ENCODE measurements at places on chromosomes 7 and 10.

- DNase-seq: no peak
These were observed 50.3 kb upstream of the DOCK1 start for GRCh38 chr10:126854726-126855495.

DNA sequence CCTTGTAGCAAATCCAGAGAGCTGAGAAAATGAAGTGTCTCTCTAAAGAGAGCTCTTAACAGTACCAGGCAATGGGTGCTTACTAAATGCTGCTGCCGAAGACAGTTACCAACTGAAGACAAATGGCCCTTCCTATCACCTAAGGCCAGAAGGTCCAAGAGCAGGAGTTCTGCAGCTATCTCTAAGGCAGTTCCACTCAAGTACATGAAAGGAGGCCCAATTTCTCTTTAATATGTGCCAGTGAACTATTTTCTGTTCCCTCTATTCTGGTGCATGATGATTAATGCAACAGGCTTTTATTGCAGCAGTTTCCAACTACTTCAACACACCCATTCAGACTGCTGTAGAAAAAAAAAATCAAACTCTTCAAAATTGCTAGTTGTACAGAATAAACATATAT is 122.5 kb downstream of the SLC25A13 start:
- no peak for DNase-seq

GRCh38 chr10:110612087-110612486 is 32.0 kb upstream of the RBM20 start:
- no peak for DNase-seq

GRCh38 chr10:3740157-3740871 is 44.7 kb downstream of the KLF6 start:
- no peak for DNase-seq

GRCh38 chr7:102255501-102255900 is 31.2 kb upstream of the SH2B2 start:
- DNase-seq: no peak

GRCh38 chr7:94595717-94596116 is 60.2 kb downstream of the SGCE start:
- no peak for DNase-seq

DNA sequence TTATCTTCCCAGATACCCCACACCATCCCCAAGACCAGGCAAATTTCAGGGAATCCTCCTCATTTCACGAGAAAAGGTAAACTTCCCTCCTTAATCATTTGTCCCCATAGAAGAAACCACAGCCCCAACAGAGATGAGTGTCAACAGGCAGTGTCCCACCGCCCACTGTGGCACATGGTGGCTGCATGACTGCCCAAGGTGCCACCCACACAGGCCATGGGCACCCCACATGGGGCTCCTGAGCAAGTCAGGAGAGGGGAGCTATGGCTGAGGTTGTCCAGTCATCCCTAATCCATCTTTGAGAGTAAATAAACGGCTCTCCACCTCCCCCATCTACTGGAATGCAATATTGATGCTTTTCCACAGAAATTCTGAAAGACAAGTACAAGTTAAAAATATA is 44.1 kb downstream of the ANTXRL start:
- DNase-seq: no peak

GRCh38 chr10:60732807-60733516 is 45.3 kb upstream of the CDK1 start:
- DNase-seq: peak; percentile 19

DNA sequence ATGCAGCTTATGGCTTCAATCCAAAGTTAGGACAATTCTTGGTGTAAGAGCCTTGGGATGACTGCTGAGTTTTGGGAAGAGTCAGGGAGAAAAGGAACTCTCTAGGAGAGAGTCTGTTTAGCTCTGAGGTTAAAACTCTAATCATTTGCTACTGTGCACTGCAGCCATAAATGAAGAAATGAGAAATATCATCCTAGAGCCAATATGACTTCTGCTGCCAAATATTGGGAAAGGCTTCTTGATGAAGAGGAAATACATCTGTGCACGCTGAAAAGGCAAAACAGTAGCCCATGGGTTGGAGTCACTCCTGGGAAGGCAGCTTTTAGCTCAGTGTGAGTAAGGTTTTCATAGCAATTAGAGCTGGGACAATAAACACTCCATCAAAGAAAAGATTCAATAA is 308.8 kb downstream of the SFMBT2 start:
- no peak for DNase-seq

DNA sequence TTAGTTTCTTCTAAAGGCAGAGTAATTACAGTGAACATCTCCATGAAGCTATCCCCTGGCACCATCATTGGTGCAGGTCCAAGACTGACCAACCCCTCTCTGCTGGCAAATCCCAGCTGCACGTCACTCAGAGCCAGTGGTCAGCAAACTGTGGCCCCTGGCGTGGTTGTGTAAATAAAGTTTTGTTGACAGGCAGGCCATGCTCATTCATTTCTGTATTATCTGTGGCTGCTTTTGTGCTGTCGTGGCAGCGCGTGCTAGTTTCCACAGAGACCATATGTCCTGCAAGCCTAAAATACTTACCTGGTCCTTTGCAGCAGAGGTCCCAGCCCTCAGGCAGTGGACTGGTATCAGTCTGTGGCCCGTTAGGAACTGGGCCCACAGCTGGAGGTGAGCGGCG is 117.6 kb upstream of the NPS start:
- no peak for DNase-seq

DNA sequence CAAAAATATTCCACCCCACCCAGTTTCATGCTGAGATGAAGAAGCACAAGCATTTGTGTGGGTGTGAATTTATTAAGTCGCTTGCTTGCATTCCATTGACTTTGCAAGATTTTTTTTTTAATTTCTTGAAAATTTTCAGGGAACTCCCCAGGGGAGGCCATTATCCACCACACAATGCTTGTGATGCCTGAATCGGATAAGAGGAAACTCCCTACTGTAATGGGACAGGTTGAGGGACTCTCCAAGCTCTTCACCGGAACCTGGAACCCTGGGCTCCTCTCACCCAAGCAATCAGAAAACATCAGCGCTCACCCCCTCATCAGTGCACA is 153.6 kb upstream of the ZMIZ1 start:
- DNase-seq: no peak

GRCh38 chr10:51137756-51138529 is 63.7 kb downstream of the PRKG1 start:
- DNase-seq: no peak

DNA sequence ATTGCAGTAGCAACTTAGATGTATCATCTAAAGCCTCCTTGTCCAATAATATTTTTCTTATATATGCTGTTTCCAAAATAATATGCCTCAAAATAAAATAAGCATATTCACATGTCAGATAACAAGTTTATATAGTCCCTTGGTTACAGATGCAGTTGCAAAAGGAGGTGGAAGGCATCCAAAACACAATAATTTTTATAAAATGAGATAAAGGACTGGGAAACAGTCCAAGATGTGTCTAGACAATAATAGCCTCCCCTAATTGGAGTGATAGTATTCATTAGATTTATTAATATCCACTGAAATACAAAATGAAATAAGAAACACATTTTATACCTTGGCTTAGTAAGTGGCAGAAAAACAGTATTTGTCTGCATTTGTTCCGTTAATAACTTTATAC is 30.3 kb downstream of the BCAP29 start:
- DNase-seq: no peak

- no peak for DNase-seq
These were observed 98.9 kb downstream of the CARD11 start for GRCh38 chr7:2944739-2945138.

- DNase-seq: no peak
These were observed 27.7 kb downstream of the PPP2R2D start for GRCh38 chr10:131928248-131929095.
